ENCODE measurements at places on chromosomes 11 and 22. TPM values are rescaled to one million over a fixed set of nuclear protein-coding genes. Genes with fewer than 3 reads are reported as not detected.

Gene UPK3A
- not detected for total RNA-seq

Gene DDTL
- 0.11 TPM for total RNA-seq

Gene CCDC81
- total RNA-seq: 0.29 TPM

Gene E2F8
- 7.7 TPM for total RNA-seq

Gene C11orf16
- total RNA-seq: not detected

Gene MYO7A
- 0.40 TPM for total RNA-seq

Gene CD248
- total RNA-seq: not detected

Gene KRTAP5-8
- not detected for total RNA-seq

Gene FAM83F
- 0.06 TPM for total RNA-seq

Gene LINC01488
- total RNA-seq: not detected

Gene SERPING1
- not detected for total RNA-seq

Gene DEFB131B
- total RNA-seq: not detected

Gene NRIP3
- total RNA-seq: 34.8 TPM

Gene CHST1
- total RNA-seq: 4.0 TPM

Gene CDC42EP1
- 11.8 TPM for total RNA-seq

Gene FXYD2
- not detected for total RNA-seq
